IMR-90 (cell line): ENCODE measurements at places on chromosomes 1 and 21. TPM values are rescaled to one million over a fixed set of nuclear protein-coding genes. Genes with fewer than 3 reads are reported as not detected.

GRCh38 chr1:179805291-179806195 lies 62.5 kb downstream of the FAM163A start:
- no peak for DNase-seq

GRCh38 chr1:240189386-240189989 lies 97.8 kb downstream of the FMN2 start:
- DNase-seq, result peak; percentile 53

Gene PAQR6
- total RNA-seq, result under 0.01 TPM in 1 of 2 replicates, not detected in the other

Gene MNDA
- total RNA-seq, result not detected in 2 replicates

DNA sequence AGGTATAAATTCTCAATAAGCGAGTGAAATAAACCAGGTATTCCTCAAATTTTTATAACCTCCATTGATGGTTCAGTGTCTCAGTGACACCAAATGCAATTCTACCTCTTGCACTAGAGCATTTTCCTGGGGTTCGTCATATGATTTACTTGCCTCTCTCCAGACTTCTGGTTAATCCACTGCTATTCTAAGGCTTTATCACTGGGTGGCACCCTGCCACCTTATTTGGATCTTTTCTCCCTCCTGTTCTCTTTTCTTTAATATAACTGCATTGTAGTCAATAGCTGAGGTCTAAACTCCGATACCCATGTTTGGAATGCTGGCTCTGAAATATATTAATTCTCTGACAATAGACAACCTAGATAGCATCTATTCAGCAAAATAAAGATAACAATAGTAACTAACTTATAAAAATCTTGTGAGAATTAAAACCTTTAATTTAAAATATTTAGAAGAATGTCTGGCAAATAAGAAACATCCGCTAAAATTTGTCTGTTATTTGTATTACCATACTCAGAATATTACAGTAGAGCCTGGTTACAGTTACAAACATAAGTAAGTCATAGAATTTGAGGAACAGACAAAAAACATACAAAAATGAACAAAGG lies 436.4 kb downstream of the PLA2G4A start:
- peak; percentile 73 for DNase-seq

Gene HSD3B1
- total RNA-seq, result not detected in 2 replicates

DNA sequence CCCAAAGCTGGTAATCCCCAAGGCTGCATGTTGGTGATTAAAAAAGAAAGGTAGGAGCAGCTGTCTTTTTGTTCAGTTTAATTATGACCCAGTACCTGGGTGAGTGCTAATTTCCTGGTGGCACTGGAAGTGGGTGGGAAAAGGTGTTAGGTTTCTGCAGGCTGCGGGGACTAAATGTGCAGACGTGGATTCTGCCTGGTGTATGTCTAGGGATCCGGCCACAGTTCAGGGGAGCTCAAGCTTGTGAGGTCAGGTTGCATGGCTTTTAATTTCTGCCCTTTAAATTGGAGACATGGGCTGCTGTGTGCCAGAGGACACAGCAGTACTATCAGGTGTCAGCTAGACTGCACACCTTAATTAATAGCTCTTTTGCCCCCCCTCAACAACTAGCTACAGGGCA lies 20.3 kb upstream of the TBX19 start:
- no peak for DNase-seq

DNA sequence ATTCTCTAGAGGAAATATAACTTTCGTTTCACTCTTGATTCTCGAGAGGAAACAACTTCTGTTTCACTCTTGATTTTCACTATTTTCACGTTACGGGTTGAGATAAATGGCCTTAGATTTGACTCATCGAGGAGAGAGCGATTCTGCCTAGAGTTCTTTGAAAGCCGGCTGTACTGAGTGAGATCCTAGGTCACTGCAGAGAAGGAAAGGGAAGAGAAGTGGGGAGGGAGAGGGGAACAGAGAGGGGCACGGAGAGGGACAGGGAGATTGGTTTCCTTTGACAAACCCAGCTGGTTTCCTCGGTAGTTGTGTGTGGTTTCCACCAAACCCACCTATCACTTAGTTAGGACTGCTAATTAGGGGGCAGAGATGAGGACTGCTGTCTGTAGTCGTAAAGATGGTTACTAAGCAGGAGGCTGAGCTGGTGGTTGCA lies 21.6 kb upstream of the GPR137B start:
- DNase-seq, result no peak

DNA sequence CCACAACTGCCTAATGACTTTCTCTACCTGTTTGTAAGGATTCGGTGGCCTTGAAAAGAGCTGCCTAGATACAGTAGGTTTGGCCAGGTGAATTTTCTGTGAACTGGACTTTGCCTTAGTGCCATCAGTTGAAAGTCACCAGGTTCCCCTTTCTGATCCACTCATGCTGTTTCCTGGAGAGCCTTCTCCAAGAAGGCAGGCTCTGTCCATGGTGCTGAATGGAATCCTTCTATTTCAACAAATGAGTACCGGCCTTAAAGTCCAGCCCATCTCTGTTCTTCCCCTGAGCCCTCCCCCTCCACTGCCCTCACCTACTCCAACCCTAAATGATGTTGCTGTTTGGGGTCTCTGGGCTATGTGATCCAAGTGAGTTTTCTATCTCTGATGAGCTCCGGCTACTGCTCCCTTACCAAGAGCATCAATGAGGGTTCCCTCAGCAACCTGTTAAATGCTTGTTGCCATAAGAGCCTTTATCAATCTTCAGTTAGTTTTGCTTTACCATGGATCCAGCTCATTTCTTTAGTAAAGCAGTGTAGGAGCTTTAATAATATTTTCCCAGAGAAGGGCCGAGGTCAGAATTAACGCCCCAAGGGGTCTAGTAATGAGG lies 500.4 kb downstream of the PTPRU start:
- DNase-seq, result peak; percentile 60

Gene ZBTB8OS
- 31.0 and 59.2 TPM in 2 replicates for total RNA-seq

DNA sequence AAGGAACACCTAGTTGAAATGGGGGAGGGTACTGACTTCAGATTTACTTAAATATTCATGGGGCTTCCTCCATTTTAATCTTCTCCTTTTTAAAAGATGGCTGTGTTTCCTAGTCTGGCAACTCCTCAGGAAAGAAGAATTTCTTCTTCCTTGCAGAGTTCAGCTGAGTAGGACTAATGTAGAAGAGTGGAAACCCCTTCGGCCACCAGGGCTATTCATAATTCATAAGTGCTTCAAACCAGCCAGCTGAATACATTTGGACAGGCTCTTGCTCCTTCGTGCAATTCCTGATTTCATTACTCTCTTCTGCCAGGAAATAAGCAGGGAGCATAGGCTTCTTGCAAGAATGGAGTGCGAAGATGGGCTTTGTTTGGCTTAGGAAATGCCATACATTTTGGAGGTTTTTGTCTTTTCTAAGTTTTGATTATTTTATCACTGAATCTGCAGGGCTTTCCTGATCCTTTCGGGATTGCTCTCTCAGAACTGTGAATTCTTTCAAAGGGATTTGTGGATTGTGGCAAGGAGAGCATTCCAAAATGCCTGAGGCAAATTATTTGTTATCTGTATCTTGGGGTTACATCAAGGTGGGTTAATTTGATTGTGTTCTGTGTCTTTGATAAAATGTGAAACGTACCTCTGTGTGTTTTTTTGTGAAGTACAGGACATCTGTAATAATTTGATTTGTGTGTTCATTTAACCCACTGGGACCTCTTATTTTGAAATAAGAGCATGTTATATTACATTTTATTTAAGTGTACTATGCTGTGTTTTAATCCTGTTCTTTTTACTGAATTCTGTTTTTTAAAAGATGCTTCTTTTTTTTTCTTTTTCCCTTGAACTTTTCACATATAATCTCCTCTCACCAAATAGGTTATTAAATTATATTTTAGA lies 179.4 kb upstream of the SGIP1 start:
- peak; percentile 69 for DNase-seq

DNA sequence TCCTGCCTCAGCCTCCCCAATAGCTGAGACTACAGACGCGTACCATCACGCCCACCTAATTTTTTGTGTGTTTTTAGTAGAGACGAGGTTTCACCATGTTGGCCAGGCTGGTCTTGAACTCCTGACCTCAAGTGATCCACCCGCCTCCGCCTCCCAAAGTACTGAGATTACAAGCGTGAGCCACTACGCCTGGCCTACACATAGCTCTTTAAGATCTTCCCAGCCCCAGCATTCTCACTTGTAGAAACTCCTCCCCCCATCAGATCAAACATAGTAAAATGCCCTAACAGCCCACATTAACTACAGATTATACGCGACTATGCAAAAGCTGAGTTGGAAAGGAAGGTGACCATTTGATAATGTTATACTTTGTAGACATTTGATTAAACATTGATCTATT lies 634.8 kb downstream of the MATN1 start:
- DNase-seq, result no peak

Gene PADI4
- not detected in 2 replicates for total RNA-seq

- DNase-seq, result no peak
These were observed 478 bp upstream of the PRDM2 start for GRCh38 chr1:13699510-13699909.

GRCh38 chr1:90393025-90393424 lies 324.1 kb downstream of the BARHL2 start:
- DNase-seq, result peak; percentile 5

DNA sequence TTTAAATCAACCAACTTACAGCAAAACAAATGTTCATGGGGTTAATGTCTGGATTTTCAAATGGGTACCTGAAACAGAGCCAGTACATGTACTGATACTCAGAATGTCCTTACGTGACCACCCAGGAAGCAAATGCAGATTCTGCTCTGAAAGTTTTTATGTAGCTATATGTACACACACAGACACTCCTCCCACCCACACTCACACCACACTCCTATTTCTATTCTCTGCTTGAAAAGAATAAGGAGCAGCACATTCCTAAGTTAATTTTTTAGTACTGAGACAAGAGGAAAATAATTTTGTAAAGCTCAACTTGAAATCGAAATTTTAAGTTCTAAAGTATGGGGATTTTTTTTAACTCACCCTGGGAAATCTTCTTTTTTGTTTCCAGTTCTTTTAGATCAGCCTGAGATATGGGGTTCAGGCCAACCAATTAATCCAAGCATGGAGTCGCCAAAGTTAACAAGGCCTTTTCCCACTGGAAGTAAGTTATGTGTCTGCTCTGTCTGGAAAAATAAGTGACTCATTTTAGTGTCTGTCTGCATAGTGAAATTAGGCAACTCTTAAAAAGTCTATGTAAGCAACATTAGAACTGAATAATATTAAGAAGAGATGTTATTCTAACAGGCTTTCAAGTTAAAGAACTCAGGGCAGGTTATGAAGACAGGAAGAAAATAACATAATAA lies 75.5 kb upstream of the DYNLT5 start:
- DNase-seq, result peak; percentile 69

Gene TMEM269
- not detected in 2 replicates for total RNA-seq

DNA sequence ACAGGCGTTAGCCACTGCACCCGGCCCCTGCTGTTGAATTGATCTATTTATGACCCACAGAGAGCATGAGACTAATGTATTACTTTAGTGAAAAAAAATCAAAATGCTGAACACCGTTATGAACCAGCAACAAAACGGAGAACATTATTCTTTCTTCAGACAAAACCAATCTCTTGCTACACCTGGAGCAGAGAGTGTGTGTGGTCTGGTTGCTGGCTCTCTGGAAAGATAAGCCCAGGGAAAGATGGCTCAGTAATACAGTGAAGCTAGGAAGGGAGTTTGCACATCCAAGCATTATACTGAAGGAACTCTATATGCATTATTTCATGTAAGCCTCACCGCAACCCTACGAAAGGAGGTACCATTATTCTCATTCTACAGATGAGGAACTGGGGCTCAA lies 117.0 kb downstream of the GLUL start:
- DNase-seq, result no peak

GRCh38 chr21:36704281-36704957 lies 5.5 kb downstream of the SIM2 start:
- peak; percentile 4 for DNase-seq

Gene ACTL8
- total RNA-seq, result under 0.01 and 0.28 TPM in 2 replicates

DNA sequence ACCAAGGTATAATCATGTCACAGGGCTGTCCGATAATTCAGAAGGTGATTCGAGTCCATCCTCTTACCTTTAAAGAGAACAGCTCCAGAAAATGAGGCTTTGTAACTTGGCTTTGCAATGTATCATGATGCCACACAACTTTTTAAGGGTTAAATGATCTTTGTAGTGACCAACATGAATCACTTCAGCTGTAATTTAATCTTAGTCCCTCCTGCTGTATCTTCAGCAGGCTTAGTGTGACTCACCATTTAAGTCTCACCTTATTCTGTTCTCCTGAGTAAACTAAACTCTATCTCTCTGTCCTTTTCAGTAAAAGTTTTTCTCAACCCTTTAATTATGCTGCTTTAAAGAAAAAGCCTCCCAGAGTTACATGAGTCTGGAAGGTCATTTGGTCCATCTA lies 1.9 kb upstream of the HIVEP3 start:
- peak; percentile 80 for DNase-seq

Gene DENND2C
- 2.2 and 3.1 TPM in 2 replicates for total RNA-seq

DNA sequence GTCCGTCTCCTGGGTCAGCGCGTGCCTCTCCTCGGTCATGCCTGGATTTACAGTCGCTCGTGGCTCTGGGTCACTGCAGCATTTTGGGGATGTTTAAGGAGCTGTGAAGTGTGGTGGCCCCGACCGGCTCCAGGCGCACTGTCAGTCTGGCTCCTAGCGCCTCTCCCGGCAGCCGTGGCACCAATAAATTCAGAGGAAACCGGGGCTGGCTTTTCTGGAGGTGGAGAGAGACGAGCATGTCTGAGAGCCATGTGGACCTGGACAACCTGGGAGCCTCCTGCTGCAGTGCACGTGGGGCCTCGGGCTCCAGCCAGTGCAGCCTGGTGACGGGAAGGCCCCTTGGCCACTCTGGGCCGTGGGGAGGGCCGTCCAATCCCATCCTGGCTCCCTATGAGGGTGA lies 17.1 kb downstream of the PLCH2 start:
- no peak for DNase-seq

Gene TMPRSS15
- not detected in 2 replicates for total RNA-seq

Gene GBP2
- 12.8 and 17.7 TPM in 2 replicates for total RNA-seq

Gene ZSCAN20
- total RNA-seq, result 8.1 and 11.1 TPM in 2 replicates

- no peak for DNase-seq
These were observed 88.8 kb upstream of the PDE4B start for GRCh38 chr1:65703853-65704252.

DNA sequence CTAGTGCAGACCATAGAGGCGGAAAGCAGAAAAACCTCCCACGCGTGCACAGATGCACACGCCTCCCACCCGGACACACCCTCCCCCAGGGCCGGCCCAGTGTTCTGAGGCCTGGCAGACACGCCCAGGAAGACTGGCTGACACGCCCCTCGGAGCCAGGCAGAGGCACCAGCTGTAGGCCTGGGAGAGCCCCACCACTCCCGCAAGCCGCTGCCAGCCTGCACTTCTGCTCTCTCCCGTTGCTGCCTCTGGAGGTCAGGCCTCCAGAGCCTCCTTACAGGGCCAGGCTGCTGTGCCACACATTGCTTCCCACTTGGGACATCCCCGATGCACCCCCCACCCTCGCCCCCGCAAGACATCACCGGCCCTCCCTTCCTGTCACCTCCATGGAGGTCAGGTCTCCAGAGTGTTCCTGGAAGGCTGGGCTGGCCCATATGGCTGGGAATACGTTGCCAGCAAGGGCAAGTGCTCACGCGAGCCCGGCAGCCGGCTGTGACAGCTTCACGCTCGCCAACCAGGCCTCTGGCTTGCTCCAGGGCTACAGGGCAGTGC lies 40.4 kb downstream of the CASZ1 start:
- DNase-seq, result no peak

Gene NTRK1
- total RNA-seq, result not detected in 2 replicates

- DNase-seq, result peak; percentile 78
These were observed 14.4 kb downstream of the S100A16 start for GRCh38 chr1:153598309-153599172.

GRCh38 chr1:174982971-174983689 lies 16.6 kb upstream of the CACYBP start:
- DNase-seq, result peak; percentile 49
